ENCODE measurements at places on chromosomes 16 and 17.

DNA sequence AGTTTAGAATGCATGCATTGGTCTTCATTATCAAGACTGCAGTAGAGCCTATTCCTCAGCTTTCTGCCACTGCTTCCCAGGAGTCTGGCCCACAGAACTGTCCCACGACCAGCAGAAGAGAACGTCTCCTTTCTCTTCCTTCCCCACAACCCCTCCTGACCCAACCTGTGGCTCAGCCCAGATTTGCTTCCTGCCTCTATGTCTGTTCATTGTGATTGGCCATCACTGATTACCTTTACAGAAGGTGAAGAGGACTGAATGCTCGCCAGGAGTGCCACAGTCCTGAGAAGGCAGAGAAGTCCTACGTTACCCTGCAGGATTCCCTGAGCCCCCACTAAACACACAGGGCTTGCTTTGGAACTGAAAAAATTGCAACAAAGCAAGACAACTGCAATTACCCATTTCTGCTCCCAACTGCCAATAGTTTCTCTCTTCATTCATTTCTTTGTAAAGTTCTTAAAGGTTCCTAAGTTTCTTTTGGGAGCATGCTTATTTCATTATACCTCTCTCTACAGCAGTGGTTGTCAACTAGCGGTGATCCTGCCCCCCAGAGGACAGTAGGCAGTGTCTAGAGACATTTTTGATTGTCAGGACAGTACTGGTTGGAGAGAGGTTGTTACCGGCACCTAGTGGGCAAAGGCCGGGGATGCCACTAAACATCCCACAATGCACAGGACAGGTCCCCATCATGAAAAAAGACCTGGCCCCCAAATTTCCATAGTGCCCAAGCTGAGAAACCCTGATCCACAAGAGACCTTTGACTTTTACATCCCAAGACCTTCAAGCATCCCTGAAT is 4.5 kb upstream of the NAT9 start:
- DNase-seq: peak; percentile 48

- no peak for DNase-seq
These were observed 21.8 kb downstream of the SMYD4 start for GRCh38 chr17:1807890-1808289.

GRCh38 chr17:35804658-35805192 is 4.6 kb upstream of the TAF15 start:
- DNase-seq: peak; percentile 60

- DNase-seq: no peak
These were observed 22.8 kb downstream of the LYRM9 start for GRCh38 chr17:27870345-27870744.

DNA sequence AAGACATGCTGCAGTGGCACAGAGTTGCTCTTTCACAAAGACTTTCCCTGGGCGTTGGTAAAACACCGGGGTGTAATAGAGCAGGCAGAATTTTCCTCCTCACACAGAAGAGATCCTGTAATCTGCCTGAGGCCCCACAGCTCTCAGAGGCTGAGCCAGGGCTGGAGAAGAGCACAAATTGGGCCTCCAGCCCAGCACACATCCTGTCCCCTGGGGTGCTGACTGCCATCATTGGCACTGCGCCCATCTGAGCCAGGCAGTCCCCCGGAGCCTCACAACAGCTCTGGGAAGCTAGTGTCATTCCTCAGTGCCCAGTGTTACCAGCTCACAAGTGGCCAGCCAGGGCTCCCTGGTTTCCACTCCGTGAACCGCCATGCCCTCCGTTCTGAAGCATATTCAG is 119.4 kb downstream of the SOCS1 start:
- no peak for DNase-seq

Data from CD4-positive, alpha-beta T cell treated with Interleukin-15 for 1 hour (primary cell).